ENCODE measurements at places on chromosomes 4 and X. TPM values are rescaled to one million over a fixed set of nuclear protein-coding genes. Genes with fewer than 3 reads are reported as not detected.
A peak's percentile ranks its signal among the peaks of the same experiment; 100 is the strongest.

The NAP1L5 gene
- total RNA-seq = 13.8 TPM

The NLGN3 gene
- 0.15 TPM for total RNA-seq

The FAM236B gene
- not detected for total RNA-seq

- DNase-seq = peak; percentile 17
Measured at GRCh38 chrX:26783512-26784225, 567.7 kb downstream of the MAGEB5 start.

DNA sequence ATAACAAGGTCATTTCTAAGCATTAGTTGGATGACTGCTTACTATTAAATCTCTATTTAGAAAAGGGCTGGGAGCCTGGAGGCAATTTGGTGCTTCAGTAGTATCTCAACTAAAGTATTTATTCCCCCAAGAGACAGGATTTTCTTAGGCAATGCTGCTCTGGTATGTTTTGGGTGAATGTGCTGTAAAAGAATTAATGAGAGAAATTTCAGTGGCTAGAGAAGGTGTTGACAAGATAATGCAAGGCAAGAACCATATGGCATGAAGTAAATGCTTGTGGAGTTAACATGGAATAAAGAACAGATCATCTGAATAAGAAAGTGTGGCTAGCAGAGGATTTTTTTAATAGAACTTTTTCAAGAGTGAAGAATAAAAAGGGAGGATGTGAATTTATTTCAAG lies 3.9 kb downstream of the CYP2U1 start:
- no peak for DNase-seq

DNA sequence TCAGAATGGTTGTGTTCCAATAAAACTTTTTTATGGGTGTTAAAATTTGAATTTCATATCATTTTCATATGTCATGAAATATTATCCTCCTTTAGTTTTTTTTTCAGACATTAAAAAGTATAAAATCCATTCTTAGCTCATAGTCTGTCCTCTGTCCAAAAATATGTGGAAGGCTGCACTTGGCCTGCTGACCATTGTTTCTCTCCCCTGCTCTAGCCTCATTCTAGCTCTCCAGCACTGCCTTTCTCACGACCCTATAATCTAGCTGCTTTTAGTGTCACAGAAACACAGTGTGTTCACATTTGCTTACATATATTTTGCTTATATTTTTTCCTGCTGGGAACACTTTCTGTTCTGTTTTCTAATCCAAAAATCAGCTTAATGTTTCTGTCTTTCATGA lies 165.0 kb upstream of the ANK2 start:
- no peak for DNase-seq

GRCh38 chr4:54155936-54156335 lies 56.0 kb downstream of the GSX2 start:
- no peak for DNase-seq

- no peak for DNase-seq
Measured at GRCh38 chr4:58649226-58649625, 1539.0 kb upstream of the IGFBP7 start.

The FATE1 gene
- 0.49 TPM for total RNA-seq

Measured in M059J (cell line).